ENCODE measurements at places on chromosomes 5 and 9. TPM values are rescaled to one million over a fixed set of nuclear protein-coding genes. Genes with fewer than 3 reads are reported as not detected.

- no peak for DNase-seq
These were observed 244.5 kb upstream of the NMUR2 start for GRCh38 chr5:152649609-152650008.

- no peak for DNase-seq
These were observed 67.3 kb downstream of the PSMB7 start for GRCh38 chr9:124347968-124348358.

DNA sequence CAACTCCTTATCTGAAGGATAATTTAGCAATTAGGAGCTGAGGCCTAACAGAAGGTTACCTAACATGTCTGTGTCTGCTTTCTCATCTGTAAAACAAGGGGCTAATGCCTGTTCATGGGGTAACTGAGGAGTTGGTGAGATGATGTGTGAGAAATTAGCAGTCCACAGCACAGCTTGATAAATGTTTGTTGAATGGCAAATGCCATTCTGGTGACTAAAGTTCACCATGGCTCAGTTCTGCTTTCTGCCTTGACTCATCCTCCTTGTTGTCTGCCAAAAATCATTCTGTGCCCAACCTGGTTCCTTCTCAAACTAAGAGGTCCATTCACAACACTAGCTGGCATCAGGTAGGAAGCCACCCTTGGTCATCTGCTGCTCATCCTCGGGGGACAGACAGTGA is 552.0 kb upstream of the KLF4 start:
- DNase-seq: no peak

DNA sequence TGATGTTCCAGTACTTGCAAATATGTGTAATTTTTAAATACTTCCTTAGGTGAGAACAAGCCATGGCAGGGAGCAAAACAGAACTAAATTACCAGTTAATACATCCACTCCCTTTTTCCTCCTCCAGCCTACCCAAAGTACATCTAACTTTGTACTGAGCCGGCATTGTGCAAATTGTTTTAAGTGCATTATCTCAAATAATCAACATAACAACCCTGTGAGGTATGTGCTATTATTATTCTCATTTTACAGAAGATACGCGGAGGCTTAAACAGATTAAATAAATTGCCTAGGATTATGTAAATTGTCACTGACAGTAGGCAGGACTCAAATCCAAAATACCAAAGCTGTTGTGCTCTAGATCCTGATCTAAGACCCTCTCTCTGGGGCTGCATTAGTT is 55.5 kb upstream of the KLF4 start:
- DNase-seq: no peak

DNA sequence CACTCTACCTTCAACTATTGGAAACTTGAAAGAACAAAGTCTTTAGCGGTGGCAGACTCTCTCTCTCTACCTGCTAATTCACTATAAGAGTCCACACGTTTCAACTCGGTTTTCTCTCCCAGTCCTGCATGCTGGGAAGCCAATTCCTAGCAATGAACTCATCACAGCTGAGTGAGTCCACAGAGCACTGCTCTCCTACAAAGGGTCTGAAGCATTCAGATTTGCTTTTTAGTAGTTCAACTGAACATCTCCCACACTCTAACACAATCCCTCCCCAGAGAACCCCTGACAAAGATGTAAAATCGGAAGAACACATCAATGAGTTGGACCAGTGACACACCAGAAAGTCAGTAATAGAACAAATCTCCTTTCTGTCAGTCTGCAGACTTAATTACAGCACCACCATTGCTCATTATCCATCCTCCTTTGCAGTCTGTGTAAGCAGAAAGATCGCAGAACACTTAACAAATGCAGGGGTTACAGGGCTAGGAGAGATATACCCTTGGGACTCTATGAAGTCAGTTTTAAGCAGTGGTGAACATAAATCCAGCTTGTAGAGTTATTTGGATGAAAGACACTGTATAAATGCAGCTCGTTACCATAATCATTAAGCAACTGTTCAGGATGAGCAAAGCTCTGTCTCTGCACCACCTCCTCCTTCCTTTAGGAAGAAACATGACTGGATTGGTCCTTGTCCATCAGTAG is 353.4 kb upstream of the GRIA1 start:
- no peak for DNase-seq

DNA sequence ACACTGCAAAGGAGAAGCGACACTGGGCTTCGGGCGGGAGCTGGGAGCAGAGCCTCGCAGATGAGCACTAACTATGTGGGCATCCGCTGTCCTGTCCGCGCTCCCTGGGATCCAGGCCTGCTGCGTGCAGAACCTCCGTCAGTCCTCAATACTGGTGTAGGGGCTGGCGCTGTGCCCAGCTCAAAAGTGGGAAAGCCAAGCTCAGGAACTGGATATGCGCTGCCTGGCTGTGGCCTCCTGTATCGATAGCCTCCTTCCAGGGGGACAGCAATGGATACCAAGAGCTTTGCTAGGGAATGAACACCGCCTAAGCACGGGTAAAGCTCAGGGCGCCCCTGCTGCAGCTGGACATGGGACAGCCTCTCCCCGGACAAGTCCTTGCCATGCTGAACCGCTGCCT is 270.4 kb downstream of the NSG2 start:
- DNase-seq: no peak

GRCh38 chr5:141313711-141314110 is 6.9 kb downstream of the TAF7 start:
- no peak for DNase-seq

- no peak for DNase-seq
These were observed 12.7 kb downstream of the GBGT1 start for GRCh38 chr9:133151041-133151440.

GRCh38 chr5:36337597-36337996 is 35.9 kb upstream of the RANBP3L start:
- DNase-seq: no peak

DNA sequence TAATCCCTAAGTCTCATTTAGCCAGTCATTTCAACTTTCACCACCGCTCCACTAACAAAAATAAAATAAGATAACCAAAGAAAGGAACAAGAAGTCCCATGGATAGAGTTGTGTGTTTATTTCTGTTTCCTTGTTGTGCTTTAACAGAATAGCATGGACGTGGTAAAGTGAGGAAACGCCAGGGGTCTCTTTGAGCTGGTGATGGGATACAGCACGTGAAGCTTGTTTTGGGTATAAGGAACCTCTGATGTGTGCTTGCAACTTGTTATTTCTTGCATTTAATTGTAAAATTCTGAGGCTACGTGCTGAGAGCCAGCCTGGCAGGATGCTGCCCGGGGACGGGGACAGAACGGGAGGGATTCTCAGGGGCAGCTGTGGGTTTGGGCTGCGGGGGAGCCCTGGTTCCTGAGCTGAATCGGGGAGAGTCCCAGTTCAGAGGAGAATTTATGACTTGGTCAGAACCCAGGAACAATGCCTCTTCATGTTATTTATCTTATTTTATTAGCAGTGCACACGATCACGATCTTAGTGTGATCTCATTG is 63.4 kb downstream of the ANKRD33B start:
- DNase-seq: no peak

- DNase-seq: no peak
These were observed 105.7 kb upstream of the ALDH1B1 start for GRCh38 chr9:38286766-38287165.

DNA sequence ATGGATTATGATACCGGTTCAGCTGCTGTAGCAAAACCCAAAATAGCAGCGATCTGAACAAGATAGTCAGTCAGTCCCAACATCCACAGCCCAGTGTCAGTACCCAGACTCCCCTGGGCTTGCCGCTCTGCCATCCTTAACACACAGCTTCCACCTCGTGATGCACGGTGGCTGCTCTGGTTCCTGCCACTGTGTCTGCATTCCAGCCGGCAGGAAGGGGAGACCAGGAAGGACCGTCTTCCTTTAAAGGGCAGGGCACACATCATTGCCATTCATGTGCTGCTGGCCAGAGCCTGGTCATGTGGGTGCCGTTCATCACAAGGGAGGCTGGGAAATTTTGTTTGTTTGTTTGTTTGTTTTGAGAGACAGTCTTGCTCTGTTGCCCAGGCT is 131.0 kb upstream of the IER5L start:
- no peak for DNase-seq

- no peak for DNase-seq
These were observed 148.5 kb upstream of the OTULINL start for GRCh38 chr5:14432931-14433589.

GRCh38 chr9:120360510-120360909 is 219.5 kb downstream of the CDK5RAP2 start:
- DNase-seq: no peak

- DNase-seq: no peak
These were observed 28.3 kb downstream of the CAMK2A start for GRCh38 chr5:150261231-150261630.

DNA sequence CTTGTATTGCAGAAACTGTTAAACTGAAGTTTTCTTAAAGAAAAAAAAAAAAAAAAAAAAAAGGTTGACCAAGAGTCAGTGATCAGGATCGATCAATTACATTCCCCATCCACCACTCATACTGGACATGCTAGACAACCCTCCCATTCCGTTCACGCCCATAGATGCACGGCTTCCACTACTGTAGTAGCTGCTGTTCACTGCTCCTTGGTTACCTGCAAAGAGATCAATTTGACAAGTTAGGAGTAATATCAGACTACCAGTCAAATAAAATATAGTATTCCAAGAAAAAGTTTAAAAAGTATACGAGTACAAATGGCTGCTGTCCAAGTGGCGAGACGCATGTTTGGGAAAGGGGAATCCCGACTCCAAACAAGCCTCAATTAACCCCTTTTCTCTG is 8.7 kb downstream of the HNRNPH1 start:
- no peak for DNase-seq

The GPX8 gene
- 0.68 TPM for polyA plus RNA-seq

The FAT2 gene
- polyA plus RNA-seq: 0.07 TPM

The QRFP gene
- polyA plus RNA-seq: not detected

The TNC gene
- polyA plus RNA-seq: 0.19 TPM

The IFT74 gene
- polyA plus RNA-seq: 4.9 TPM

The PCDHGA9 gene
- polyA plus RNA-seq: 0.63 TPM

The ADAMTS6 gene
- 0.06 TPM for polyA plus RNA-seq

The ANGPTL2 gene
- polyA plus RNA-seq: 1.1 TPM
